ENCODE measurements at places on chromosomes 12 and 14. TPM values are rescaled to one million over a fixed set of nuclear protein-coding genes. Genes with fewer than 3 reads are reported as not detected.

The MUCL1 gene
- total RNA-seq: not detected

The HOXC10 gene
- not detected for total RNA-seq

The ASB2 gene
- 27.3 TPM for total RNA-seq

The PRIM1 gene
- total RNA-seq: 30.2 TPM

- H3K4me3 ChIP-seq: peak overlapping the region; percentile 4
- H3K4me1 ChIP-seq: peaks cover 66% of the 10 kb centered on the region
- DNase-seq: peak; percentile 83
- H3K27ac ChIP-seq: peak overlapping the region; percentile 48
- H3K36me3 ChIP-seq: peaks cover 90% of the 10 kb centered on the region
- H3K27me3 ChIP-seq: no peaks in the 10 kb centered on the region
These were observed 9.2 kb downstream of the DGKA start for GRCh38 chr12:55940065-55940732.

DNA sequence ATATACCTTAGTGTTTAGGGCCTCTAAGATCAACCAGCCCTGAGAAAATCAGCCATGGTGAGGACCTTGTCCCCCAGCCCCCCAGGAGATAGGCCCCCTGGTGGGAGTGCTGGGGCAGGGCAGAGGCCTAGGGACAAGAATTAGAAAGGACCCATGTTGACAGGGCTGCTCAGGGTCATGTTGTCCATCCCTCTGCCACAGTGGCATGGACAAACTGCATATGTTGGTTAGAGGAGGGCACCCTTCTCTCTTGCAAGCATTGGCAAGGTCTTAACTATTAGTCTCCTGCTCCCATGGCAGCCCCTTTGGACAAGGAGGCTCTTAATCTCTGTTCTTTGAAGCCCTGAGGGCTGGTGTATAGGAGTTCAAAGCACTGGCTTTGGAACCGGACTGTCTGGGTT lies 755 bp upstream of the PTPN6 start:
- no peak for DNase-seq
- peak overlapping the region; percentile 96 for H3K27ac ChIP-seq
- H3K4me3 ChIP-seq: peak overlapping the region; percentile 81

GRCh38 chr14:103301512-103302354 lies 32.3 kb upstream of the EIF5 start:
- H3K36me3 ChIP-seq: no peaks in the 10 kb centered on the region
- H3K4me3 ChIP-seq: no peak overlapping the region
- no peak for DNase-seq

DNA sequence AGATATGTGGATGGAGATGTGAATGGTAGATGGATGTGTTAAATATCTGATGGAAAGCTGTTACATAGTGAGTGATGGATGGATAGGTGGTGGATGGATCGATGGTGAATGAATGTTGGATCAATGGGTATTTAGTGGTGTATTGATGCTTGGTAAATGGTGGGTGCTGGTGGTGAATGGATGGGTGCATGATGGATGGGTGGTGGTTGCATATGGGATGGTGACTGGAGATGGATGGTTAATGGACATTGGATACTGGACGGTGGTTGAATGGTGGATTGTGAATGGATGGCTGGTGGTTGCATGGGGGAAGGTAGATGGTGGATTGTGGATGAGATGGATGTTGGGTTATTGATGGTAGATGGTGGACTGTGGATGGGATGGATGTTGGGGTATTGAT lies 2.1 kb upstream of the LBHD2 start:
- peaks cover 5% of the 10 kb centered on the region for H3K4me1 ChIP-seq
- H3K4me3 ChIP-seq: no peak overlapping the region
- DNase-seq: no peak
- H3K36me3 ChIP-seq: no peaks in the 10 kb centered on the region
- H3K27ac ChIP-seq: no peak overlapping the region

DNA sequence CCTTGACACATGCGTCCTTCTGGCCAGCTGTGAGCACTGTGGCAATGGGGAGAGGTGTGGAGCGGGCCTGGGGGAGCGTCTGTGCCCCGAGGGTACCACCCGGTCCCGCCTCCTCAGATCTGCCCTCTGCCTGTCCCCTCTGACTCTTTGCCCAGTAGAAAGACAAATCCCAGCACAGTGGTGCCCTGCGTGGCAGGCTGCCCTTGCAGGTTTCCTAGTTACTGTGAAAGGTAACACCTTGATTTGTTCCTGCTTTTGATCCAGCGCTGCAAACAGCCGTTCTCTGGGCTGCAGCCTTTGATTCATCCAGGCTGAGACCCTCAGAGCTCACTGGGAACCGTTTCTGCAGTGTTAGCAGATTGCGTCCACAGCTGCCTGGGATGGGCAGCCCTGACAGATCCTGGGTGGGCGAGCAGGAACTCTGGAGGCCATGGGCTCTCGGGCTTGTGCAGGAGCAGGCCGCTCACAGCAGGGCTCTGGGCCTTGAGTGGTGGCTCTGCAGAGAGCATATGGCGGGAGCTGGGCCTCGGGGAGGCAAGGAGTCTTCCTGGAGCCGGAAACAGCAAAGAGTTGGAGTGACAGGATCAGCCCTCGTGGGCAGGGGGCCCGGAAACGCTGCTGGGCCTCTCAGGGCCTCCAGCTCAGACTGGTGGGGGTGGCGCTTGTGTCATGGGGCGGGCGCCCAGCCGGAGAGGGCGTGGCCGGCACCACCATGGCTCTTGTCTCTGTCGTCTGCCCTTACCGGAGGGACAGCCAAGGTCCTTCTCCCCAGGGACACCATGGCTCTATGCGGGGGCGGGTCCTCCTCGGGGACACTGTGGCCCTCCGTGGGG lies 16.6 kb downstream of the FBRSL1 start:
- peaks cover 52% of the 10 kb centered on the region for H3K4me1 ChIP-seq
- H3K4me3 ChIP-seq: no peak overlapping the region
- no peaks in the 10 kb centered on the region for H3K36me3 ChIP-seq
- H3K27me3 ChIP-seq: no peaks in the 10 kb centered on the region
- H3K27ac ChIP-seq: peak overlapping the region; percentile 27
